ENCODE measurements at places on chromosomes 7 and 10. TPM values are rescaled to one million over a fixed set of nuclear protein-coding genes. Genes with fewer than 3 reads are reported as not detected.

Gene GRM3
- total RNA-seq: not detected

Gene AGAP4
- 6.2 TPM for total RNA-seq

Gene PSD
- total RNA-seq: under 0.01 TPM

Gene SYT15
- total RNA-seq: under 0.01 TPM

Gene IKZF1
- total RNA-seq: not detected

Gene C10orf143
- total RNA-seq: 0.33 TPM

Gene SPDYE8
- total RNA-seq: not detected

Gene SPDYE5
- not detected for total RNA-seq

Gene TMEM26
- 1.4 TPM for total RNA-seq

Gene VENTX
- total RNA-seq: not detected

Gene PRDX3
- 183 TPM for total RNA-seq

Gene GHRHR
- not detected for total RNA-seq

Gene ADIRF
- not detected for total RNA-seq

Gene CALN1
- total RNA-seq: under 0.01 TPM

Gene ASIC3
- 0.33 TPM for total RNA-seq

Gene FFAR4
- total RNA-seq: not detected

Gene MEST
- total RNA-seq: 1.7 TPM

Gene CFAP43
- total RNA-seq: 1.4 TPM

Gene NME8
- not detected for total RNA-seq

Gene LEP
- not detected for total RNA-seq

Gene ADAM12
- total RNA-seq: 28.4 TPM

Gene IGF2BP3
- 86.3 TPM for total RNA-seq

Gene CPEB3
- total RNA-seq: 0.77 TPM

Gene ANXA8L1
- 0.36 TPM for total RNA-seq

Gene ADAP1
- total RNA-seq: 1.00 TPM

Gene BTBD16
- not detected for total RNA-seq

Gene ENO4
- total RNA-seq: 0.15 TPM

Gene GNGT1
- not detected for total RNA-seq

Gene BICC1
- 1.0 TPM for total RNA-seq

Gene SVOPL
- not detected for total RNA-seq

Gene SPDYE2B
- total RNA-seq: not detected

Gene HECW1
- total RNA-seq: not detected

Gene ELOVL3
- not detected for total RNA-seq

Gene TMEM270
- total RNA-seq: not detected

Gene FGFR2
- not detected for total RNA-seq

Gene LIPK
- not detected for total RNA-seq
